Fibroblast of skin of scalp (primary cell): ENCODE measurements at places on chromosomes 12 and 14.

GRCh38 chr14:22861651-22862050 lies 9.9 kb upstream of the LRP10 start:
- no peak for DNase-seq

- no peak for DNase-seq
Measured at GRCh38 chr12:59615392-59616165, 19.8 kb downstream of the SLC16A7 start.

DNA sequence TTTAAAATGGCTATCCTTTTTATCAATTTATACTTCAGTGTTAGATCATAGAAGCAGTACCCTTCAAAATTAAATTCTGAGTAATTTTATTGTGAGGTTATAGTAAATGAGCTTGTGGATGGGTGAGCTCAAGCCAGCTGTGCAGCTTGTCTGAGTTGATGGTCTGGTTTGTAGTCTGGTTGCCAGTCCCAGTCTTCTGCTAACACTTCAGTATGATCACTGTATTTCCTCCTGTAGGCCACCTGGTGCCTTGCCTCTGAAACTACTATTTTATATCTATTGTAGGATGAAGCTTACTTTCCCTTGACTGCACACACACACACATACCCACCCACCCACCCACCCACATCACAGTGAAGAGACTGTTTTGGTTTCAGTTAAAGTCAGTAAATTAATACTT lies 496.4 kb downstream of the PCNX1 start:
- no peak for DNase-seq

DNA sequence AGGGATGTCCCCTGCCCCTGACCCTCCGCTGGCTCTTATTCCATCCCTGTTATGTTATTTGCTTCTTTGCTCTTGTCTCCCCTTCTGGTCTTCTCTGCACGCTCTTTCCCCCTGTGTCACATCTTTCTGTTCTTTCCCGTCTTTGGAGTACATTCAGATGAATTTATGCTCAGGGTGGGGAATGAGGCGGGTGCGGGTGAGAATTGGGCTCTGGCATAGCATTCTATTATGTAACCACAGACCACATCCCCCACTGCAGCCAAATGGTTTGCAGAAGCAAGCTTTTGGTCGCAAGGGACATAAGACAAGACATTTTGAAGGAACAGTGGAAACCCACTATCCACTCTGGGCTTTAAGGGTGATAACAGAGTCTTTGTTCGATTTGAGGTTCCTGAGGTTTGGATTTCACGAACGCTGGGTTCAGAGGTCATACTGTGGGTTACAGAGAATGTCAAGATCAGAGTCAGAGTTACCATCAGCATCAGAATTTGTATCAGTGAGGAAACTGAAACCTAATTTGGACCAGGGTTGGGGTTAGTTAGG lies 3.8 kb downstream of the ENDOU start:
- peak; percentile 39 for DNase-seq

DNA sequence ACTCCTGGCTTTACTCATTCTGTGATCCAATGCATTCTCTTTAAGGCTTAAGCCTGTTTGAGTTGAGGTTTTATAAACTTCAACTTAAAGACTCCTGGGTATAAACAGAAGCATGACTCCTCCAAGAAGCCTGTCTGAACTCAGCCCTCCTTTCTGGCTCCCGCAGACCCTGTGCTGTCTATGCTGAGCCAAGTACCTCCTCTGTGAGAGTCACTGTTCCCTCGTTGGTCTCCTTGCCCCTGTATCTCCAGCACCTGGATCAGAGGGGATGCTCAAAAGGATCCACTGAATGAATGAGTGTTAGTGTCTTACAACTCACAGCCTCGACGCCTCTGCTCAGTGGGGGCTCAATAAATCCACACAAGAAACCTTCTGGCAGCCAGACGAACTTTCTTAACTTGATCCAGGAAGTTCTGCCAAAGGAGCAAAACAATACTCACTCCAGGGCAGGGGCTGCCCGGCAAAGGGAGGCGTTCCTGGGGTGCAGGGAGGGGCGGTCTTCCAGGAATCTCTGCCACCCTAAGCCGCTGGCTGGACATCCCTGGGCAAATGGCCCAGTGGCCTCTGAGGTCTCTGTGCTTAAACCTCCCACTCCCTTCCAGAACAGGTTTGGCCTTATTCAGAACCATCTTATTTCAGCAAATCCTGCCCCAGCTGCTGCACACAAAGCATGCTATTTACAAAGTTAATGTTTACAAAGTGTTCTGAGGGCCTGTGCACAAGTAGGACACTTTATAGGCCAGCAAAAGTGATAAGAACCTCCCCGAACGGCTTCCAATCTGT lies 32.9 kb downstream of the MAP1LC3B2 start:
- no peak for DNase-seq

DNA sequence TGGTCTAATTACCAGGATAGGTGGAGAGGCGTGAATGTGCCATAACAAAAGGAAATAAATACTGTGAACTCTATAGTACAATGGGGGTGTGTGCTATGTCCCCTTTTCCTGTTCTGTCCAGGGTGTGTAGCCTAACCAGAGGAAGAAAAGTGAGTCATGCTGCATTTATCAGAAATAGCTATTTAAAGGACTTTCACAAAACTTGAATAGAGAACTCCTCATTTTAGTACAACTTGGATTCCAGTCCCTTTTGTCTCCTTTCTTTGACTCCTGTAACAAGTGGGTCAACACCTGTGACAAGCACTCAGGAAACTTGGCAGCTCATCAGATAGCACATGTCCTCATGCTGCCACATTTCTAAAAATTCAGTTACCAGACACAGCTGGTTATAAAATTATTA lies 123.4 kb downstream of the CCDC91 start:
- DNase-seq, result peak; percentile 13
